ENCODE measurements at places on chromosomes 6 and 20.

DNA sequence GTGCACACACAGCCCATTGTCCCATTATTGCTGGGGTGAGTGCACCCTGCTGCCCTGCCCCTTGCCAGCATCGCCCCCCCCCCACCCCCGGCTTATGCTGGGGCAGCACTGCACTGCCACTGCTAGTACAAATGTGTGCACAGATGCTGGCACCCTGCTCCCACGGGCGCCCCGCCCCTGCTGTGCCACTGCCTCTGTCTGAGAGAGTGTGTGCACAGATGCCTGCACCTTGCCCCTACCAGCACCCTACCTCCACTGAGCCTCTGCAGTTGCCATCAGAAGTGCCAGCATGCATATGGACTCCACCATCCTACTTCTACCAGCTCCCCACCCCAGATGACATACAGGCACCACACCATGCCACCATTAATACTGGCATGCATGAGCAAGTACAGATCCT is 454.6 kb upstream of the KHDRBS2 start:
- no peak for DNase-seq

GRCh38 chr20:24048024-24048611 is 59.5 kb upstream of the GGTLC1 start:
- no peak for DNase-seq

GRCh38 chr6:120604510-120604909 is 729.8 kb downstream of the TBC1D32 start:
- DNase-seq = no peak

- peak; percentile 52 for DNase-seq
Measured at GRCh38 chr6:117359581-117359980, 66.2 kb downstream of the ROS1 start.

DNA sequence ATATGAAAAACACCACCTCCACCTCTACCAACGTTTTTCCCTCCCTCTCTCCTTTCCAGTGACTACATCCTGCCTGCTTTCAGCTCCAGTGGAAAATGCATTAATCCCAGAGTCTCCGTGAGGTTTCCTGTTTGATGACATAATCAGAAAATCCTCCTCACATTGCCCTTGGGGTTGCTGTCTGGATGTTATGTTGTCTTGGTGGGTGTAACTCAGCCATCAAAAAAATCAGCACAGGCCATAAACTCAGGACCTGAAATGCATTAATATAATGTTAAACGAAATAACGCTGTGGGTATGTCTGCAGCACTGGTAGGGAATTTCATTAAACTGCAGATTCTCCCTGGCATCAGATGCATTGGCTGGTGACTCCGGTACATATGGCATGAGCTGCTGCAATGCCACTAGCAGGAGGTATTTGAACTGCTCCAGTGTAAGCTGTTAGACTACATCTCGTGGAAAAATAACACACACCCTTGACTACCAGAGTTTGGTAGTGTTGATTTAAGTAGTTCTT is 297.8 kb downstream of the PRL start:
- DNase-seq = no peak

- DNase-seq = peak; percentile 61
Measured at GRCh38 chr6:110512991-110513390, 36.6 kb upstream of the SLC22A16 start.

DNA sequence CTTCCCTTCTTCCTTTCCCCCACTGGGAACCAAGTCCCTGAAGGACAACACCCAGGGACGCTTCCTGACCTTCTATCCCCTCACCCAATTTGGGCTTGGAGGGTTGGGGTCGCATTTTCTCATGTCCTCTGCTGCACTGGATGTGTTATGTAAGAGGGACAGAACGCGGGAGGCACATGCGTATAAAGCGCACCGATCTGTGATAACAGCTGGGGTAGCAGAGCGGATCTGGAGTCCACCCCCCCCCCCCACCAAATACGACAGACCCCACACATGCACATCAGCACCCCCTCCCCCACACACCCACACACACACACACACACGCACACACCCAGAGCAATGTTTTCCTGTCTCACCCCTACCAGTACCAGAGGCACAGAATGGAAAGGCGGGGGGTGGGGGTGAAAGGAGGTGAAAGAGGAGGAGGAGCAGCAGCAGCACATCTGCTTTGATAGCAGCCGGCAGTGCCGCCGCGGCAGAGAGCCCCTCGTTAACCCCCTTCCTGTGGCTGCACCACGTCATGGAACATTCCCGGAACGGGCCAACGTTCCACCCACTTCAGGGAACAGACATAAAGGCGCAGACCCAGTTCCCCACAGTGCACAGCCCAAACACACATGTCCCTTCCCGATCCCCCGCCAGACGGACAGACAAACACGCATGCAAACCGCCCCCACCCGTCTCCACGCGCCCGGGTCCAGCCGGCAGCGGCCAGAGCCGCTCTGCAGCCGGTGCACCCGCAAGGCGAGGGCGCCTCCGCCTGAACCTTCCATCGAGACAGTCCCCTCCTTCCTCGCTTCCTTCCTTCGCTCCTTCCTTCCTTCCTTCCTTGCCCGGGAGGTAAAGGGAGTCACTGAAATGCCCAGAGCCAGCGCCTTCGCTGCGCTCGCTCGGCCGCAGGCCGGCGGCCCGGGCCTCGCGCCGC is 590 bp downstream of the HIVEP2 start:
- DNase-seq = peak; percentile 38

GRCh38 chr6:152293404-152293803 is 343.8 kb downstream of the SYNE1 start:
- DNase-seq = no peak

- DNase-seq = no peak
Measured at GRCh38 chr20:59625214-59625922, 21.0 kb downstream of the PHACTR3 start.

- DNase-seq = no peak
Measured at GRCh38 chr6:102525336-102525735, 1131.8 kb downstream of the GRIK2 start.

GRCh38 chr6:53189554-53189953 is 40.9 kb upstream of the GCM1 start:
- DNase-seq = no peak

DNA sequence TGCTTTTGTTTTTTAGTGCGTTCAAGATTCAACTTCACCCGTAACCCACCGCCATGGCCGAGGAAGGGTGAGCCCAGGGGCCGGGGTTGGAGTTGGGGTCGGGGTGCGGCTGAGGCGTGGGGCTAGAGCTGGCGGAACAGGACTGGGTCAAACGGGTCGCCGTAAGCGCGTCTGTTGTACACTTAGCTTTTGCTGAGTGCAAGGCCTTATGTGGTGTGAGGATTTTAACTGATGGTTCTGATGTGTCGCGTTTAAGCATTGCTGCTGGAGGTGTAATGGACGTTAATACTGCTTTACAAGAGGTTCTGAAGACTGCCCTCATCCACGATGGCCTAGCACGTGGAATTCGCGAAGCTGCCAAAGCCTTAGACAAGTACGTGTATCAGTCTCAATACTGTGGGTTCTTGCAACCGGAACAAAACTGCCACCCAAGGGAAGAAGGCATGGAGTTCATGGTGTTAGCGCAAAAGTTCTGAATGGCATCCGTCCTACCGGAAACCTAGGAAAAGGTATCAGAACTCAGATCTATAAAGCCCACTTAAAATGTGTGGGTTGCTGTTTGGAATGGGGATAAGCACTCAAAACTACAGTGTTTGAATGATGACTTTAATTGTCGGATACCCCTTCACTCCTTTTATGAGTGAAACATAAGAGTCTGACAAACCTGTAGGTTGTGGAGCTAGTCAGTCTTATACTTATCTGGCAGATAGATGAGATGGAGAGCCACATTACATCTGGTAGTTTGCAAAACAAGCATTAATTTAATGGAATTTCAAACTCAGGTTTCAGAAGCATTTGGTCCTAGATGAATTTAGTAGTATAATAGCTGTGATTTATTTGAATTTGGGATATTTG is 574 bp downstream of the RPS12 start:
- DNase-seq = no peak

- DNase-seq = no peak
Measured at GRCh38 chr6:25959890-25960536, 2.6 kb upstream of the TRIM38 start.

- no peak for DNase-seq
Measured at GRCh38 chr6:154232013-154232910, 124.3 kb downstream of the IPCEF1 start.

DNA sequence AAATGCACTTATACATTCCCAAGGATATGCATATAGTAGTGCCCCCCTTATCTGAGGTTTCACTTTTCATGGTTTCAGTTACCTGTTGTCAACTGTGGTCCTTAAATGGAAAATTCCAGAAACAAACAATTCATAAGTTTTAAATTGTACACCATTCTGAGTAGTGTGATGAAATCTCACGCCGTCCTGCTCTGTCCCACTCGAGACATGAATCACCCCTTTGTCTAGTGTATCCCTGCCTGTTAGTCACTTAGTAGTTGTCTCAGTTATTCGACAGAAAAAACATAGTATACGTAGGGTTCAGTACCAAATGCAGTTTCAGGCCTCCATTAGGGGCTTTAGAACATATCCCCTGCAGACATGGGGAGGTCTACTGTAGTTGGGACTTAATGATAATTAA is 57.0 kb downstream of the MAP1LC3A start:
- no peak for DNase-seq

GRCh38 chr6:55980627-55981211 is 105.3 kb upstream of the BMP5 start:
- DNase-seq = peak; percentile 62

- no peak for DNase-seq
Measured at GRCh38 chr20:56163806-56164205, 84.7 kb upstream of the MC3R start.

- peak; percentile 3 for DNase-seq
Measured at GRCh38 chr6:132819405-132820161, 5.2 kb downstream of the RPS12 start.

DNA sequence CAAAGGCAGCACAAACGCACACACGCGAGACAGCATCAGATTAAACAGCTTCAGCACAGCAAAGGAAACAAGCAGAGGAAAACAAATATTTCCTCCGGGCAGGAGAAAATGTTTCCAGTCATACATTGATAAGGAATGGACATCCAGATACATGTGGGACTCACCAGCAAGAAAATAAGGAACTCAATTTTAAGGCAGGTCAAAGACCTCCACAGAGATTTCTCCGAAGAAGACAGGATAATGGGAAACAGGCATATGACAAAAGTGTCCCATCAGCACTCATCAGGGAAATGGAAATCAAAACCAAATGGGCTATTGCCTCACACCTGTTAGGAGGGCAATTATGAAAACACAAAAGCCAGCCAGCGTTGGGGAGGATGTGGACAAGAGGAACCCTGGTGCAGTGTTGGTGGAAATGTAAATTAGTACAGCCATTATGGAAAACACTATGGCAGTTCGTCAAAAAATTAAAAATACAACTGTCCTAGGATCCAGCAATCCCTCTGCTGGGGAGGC is 9.7 kb upstream of the SLCO4A1 start:
- DNase-seq = no peak

GRCh38 chr6:144767051-144767450 is 481.9 kb downstream of the UTRN start:
- DNase-seq = no peak

DNA sequence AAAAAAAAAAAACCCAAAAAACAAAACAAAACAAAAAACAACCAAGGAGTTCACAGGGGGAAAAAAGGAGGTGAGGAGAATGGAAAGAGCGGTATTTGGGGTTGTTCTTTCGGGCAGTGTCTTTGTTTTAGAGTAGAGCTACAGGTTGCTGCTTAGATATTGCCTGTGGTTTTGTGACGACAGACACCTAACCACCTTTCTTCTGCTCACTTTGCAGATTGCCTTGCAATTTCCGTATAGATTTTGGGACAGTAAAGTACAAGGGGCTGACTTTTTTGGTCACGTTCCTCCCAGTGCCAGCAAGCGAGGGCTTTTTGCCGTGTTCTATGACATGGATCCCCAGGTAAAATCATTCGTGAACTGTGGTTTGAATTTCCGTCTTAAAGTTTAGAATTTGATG is 50.9 kb downstream of the DEK start:
- DNase-seq = no peak

- peak; percentile 51 for DNase-seq
Measured at GRCh38 chr6:111477481-111477938, 5.5 kb downstream of the REV3L start.

DNA sequence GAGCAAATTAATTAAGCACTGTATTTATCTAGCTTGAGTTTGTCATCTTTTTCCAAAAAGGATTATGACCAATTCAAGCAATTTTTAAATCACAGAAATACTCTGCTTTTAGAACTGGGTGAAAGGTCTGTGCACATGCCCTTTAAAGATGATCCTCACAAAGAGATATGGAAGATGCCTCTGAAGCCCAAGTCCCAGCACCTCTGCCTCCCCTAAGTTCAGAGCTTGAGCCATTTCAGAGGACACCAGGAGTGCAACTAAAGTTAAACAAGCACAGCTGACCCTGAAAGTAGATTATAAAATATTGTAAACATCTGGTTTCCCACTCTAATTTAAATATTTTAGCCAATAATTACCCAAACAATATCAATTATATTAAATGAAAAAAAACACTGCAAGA is 139.5 kb upstream of the BEND6 start:
- DNase-seq = no peak

- DNase-seq = no peak
Measured at GRCh38 chr6:103720393-103720792, 1139.3 kb downstream of the HACE1 start.

- no peak for DNase-seq
Measured at GRCh38 chr20:38870733-38871559, 55.3 kb upstream of the FAM83D start.

DNA sequence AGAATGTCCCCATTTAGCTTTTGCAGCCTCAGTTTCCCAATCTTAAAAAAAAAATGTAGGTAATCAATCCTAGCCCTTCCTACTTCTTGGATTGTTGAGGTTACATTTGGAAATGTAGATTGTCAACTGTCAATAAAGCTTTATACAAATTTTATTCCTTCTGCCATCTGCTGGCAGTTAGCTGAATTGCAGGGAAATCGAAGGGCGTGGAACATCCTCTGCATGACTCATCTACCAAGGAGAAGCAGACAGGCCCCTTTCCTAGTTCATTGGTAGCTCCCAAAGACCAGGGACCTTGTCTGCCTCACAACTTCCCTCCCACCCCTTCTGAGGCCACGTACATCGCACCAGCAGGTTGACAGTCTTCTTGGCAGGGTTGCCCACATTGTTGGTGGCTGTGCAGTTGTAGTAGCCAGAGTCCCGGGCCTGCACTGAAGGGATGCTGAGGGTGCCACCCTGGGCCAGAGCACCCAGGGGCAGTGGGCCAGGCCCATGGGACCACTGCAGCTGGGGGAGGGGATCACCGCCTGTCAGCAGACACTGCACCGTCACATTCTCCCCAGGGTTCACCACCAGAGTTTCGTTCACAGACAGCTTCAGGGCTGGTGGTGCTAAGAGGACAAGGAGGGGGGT is 43.6 kb downstream of the MDGA1 start:
- DNase-seq = peak; percentile 61

DNA sequence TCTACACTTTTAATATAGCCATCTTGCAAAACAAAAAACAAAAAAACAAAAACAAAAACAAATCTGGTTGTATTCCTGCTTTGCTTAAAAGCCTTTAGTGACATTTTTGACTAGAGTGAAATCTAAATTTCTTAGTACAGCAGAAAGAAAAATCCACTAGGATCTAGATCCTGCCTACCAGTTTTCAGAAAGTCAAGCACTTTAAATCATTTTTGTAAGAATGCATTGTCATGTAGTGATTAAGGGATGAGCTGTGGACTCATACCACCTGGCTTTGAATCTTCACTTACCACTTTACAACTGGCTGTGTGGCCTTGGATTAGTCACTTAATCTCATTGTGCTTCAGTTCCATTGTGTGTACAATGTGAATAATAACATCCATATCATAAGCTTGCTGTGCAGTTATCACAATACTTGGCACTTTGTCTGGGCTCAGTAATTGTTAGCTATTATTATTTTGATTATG is 4.0 kb downstream of the MKKS start:
- DNase-seq = no peak

Measured in AML-193 (cell line).